MM.1S (cell line): ENCODE measurements at places on chromosomes 11 and 22.

GRCh38 chr11:23988381-23989006, 508.4 kb upstream of the LUZP2 start:
- no peaks in the 10 kb centered on the region for H3K4me1 ChIP-seq
- no peaks in the 10 kb centered on the region for H3K27me3 ChIP-seq
- H3K4me3 ChIP-seq, result no peak overlapping the region
- DNase-seq, result peak; percentile 51
- no peak overlapping the region for H3K27ac ChIP-seq
- no peaks in the 10 kb centered on the region for H3K36me3 ChIP-seq

GRCh38 chr11:125365196-125365931, 130.7 kb downstream of the FEZ1 start:
- H3K27ac ChIP-seq, result no peak overlapping the region
- no peaks in the 10 kb centered on the region for H3K36me3 ChIP-seq
- H3K4me3 ChIP-seq, result no peak overlapping the region
- no peaks in the 10 kb centered on the region for H3K27me3 ChIP-seq
- H3K4me1 ChIP-seq, result peaks cover 6% of the 10 kb centered on the region

GRCh38 chr11:102229510-102230123, 87.7 kb upstream of the BIRC3 start:
- no peaks in the 10 kb centered on the region for H3K36me3 ChIP-seq
- no peak overlapping the region for H3K27ac ChIP-seq
- no peak for DNase-seq

GRCh38 chr11:87443707-87444106, 406.0 kb downstream of the TMEM135 start:
- no peaks in the 10 kb centered on the region for H3K36me3 ChIP-seq
- DNase-seq, result no peak
- no peaks in the 10 kb centered on the region for H3K27me3 ChIP-seq

DNA sequence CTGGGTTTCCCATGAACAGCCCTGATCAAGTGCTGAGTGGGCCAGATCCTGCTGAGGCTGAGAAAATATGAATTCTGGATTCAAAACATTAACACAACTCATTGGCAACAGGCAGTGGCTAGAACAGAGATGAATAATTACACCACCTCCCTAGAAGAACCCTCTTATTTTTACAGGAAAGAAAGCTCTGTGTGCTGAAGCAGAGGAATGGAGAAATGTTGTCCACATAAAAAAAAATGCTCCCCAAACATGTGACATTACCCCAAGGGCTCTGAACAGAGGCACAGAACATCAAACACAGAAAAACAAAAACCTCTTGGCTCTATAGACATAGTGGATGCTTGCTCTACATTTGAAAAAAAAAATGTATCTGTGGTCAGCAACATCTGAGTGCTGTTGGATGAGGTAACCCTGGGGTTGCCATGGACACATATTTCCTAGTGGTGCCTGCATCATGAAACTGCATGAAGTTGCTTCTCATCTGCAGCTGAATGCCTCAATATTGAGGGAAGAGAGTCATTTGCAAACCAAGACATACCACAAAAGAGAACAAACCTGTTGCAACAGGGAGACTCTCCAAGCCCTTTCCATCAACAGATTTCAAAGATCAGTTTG, 98.8 kb downstream of the SNX19 start:
- no peak overlapping the region for H3K4me3 ChIP-seq
- H3K27me3 ChIP-seq, result no peaks in the 10 kb centered on the region
- peak overlapping the region; percentile 53; the same call in 1 of the 2 replicates for H3K27ac ChIP-seq
- peaks cover 13% of the 10 kb centered on the region for H3K4me1 ChIP-seq

- H3K27me3 ChIP-seq, result no peaks in the 10 kb centered on the region
- DNase-seq, result no peak
- peak overlapping the region; percentile 0; the same call in 1 of the 2 replicates for H3K27ac ChIP-seq
- H3K4me1 ChIP-seq, result peaks cover 22% of the 10 kb centered on the region
- no peaks in the 10 kb centered on the region for H3K36me3 ChIP-seq
- H3K4me3 ChIP-seq, result no peak overlapping the region
These were observed 23.2 kb downstream of the NEAT1 start for GRCh38 chr11:65445604-65446445.

GRCh38 chr11:78958444-78958843, 383.8 kb upstream of the NARS2 start:
- H3K27ac ChIP-seq, result no peak overlapping the region
- DNase-seq, result no peak
- H3K4me1 ChIP-seq, result no peaks in the 10 kb centered on the region
- no peaks in the 10 kb centered on the region for H3K27me3 ChIP-seq

DNA sequence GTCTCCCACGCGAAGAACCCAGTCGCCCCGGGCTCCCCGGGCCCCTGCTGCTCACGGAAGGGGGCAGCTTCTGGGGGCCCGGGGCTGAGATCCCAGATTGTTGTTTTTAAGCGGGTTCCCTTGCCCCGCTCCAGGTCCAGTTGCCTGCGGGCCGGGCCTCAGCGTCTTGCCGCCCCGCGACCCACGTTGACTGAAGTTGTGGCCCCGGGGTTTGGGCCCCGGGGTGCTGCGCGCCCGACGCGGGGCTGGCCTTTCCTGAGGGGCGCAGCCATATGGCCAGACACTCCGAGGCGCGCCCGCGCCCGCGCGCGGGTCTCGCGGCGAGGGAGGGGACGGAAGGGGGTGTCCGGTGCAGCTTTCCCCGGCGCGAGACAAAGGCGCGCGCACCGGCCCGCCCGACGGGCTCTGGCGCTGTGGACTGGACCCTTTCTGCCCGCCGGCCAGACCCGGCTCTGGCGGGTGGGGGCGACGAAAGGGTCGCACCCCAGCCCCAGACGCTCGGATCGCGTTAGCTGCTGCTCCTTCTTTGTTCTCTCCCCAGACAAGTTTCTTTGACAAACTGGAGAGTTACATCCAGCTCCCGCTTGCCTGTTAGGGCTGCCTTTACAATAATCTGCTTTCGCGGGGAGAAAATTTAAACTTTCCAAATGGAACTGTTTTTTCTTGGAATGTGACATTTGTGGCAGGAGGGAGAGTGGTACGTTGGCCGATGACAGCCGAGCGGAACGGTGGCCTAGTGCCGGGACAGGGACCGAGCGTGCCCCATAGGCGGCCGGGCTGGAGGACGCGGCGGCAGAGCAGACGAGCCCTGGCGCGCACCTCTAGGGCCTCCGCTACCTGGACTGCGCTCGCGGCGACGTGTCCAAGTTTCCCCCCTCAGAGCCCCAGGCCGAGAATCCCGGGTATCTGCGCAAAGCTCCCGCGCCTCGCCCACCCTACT, 716 bp downstream of the AMOTL1 start:
- no peaks in the 10 kb centered on the region for H3K36me3 ChIP-seq
- DNase-seq, result peak; percentile 36
- H3K27ac ChIP-seq, result peak overlapping the region; percentile 35; the same call in 1 of the 2 replicates
- peaks cover 9% of the 10 kb centered on the region; the same call in 1 of the 2 replicates for H3K4me1 ChIP-seq
